HL-60 (cell line): ENCODE measurements at places on chromosomes 13 and 19.

- no peak for DNase-seq
Observed at GRCh38 chr13:78341032-78341431, 262.3 kb downstream of the POU4F1 start.

DNA sequence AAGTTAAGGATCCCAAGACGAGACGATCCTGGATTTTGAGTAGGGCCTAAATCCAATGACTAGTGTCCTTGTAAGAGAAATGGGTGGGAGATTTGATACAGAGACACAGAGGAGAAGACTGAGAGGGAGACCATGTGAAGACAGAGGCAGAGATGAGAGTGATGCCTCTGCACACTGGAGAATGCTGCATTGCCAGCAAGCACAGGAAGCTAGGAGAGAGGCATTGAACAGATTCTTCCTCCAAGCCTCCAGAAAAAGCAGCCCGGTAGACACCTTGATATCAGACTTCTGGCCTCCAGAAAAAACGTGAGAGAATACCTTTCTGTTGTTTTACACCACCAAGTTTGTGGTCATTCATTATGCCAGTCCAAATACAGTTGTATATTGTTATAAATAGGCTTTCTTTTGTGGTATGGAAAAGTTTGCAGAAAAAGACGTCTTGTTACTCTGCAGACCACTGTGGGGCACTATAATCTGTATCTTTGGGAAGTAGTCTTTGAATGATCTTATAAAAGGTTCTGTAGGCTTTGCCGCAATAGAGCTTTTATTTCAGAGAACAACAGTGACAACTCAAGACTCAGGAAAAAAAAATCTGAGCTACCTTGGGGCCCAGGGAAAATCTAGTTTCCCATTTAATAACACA, 17.9 kb upstream of the RFC3 start:
- no peak for DNase-seq

GRCh38 chr13:21025539-21025938, 35.8 kb downstream of the LATS2 start:
- DNase-seq, result no peak

DNA sequence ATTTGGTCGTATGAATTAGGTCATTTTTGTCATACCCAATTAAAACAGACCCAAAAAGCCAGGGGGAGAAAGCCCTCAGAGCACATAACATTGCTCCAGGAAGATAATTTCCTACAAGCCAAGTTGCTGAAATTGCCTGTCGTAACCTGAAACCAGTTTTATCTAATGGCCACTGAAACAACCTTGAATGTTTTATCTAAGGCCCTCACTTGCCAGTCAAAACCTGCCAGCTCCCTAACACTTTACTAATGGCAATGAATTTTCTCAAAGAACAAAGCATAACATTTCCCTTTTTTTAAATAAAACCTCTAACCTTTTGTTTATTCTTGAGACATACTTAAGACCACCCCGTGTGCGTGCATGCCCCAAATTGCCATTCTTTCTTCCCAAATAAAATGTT, 496.2 kb upstream of the KLHL1 start:
- no peak for DNase-seq

GRCh38 chr19:35211545-35212230, 16.9 kb downstream of the FAM187B start:
- DNase-seq, result no peak

DNA sequence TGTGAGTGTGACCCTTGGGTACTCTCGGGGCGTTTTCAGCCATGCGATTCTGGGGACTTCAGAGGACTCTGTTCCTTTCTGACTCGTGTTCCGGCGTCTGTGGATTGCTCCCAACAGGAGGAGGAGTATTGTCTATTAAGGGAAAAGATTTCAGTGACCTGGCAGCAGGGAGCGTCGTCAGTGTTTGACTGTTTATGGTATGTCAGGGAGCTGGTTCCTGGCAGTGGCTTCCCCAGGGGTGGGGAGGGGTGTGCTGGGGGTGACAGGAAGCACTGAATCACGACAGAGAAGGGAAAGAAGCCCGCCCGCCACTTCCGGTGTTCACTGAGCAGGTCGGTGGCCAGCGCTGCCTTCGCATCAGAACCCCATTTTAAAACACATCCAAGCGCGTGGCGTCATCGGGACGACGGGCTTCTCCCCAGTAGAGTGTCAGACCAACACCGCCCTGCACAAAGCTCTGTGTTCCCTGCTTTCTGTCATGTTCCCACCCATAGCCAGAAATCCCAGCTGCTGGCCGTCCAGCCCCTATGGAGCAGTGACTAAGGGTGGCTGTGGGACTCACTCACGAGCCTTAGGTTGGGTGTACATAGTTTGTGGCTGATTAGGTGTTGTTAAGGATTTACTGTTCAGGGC, 33.8 kb downstream of the COL4A2 start:
- no peak for DNase-seq

DNA sequence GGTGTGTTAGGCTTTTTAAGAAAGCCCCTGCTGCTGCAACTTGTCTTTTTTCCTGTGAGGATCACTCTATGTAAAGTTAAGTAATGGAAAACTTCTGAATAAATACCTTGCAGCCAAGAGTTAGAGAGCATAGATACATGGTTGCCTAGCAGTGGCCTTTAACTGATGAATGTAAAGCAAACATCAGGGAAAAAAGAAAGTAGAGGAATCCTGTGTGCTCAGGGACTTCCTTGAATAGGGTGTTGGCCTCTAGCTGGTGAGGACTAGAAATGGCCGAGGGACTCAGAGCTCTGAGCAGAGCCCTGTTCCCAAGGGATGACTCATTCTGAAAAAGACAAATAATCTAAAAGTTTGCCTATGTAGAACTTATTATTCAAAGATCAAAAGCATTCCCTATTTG, 135.7 kb downstream of the MIPEP start:
- DNase-seq, result no peak

GRCh38 chr13:50319635-50320255, 304.5 kb downstream of the KCNRG start:
- DNase-seq, result peak; percentile 85

DNA sequence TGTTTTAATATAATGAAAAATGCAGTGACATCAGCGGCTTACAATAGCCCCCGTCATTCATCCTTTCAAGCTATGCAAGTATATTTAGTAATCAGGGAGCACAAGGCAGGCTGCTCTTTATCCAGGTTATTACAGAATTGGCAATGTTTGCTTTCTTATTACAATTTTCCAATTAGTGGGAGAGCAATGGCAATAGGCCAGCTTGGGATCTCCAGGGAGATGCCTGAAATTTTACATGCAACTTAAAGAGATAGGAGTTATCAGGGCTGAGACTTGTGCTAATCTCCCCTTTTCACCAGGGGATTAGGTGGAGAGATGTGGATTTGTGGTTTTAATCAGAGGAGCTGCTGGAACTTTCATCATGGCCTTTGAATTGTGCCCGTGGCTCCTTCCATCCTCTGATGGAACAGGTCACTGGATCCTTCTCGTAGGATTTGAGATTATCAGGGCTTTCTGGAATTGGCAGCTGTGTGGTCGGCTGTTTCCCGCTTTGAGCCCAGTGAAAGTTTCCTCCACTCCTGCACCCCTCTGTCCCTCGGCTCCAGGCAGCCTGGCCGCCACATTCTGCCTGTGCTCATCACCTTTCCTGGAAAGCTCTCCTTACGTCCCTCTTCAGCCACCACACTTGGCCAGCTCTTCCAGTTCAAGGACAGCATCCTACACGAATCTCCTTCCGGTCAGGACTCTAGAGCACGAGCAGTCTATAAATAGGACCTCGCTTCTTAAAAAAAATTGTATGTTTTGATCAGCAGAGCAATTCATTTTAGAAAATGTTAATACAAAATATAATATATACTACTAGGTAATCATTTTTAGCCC, 47.0 kb downstream of the CBY2 start:
- DNase-seq, result no peak

GRCh38 chr13:37586164-37586563, 12.4 kb downstream of the POSTN start:
- no peak for DNase-seq

GRCh38 chr13:45242524-45242923, 41.7 kb upstream of the KCTD4 start:
- DNase-seq, result no peak

- DNase-seq, result no peak
Observed at GRCh38 chr19:33831825-33832224, 35.2 kb downstream of the KCTD15 start.

- peak; percentile 52 for DNase-seq
Observed at GRCh38 chr19:27775395-27775794, 1437.6 kb downstream of the UQCRFS1 start.

GRCh38 chr19:13952931-13953531, 722 bp downstream of the DCAF15 start:
- DNase-seq, result peak; percentile 29

- no peak for DNase-seq
Observed at GRCh38 chr19:13689085-13689484, 75.2 kb upstream of the MRI1 start.
